Fibroblast of mammary gland (primary cell): ENCODE measurements at places on chromosomes 1 and 21.

GRCh38 chr1:2046174-2046917, 3.9 kb upstream of the PRKCZ start:
- DNase-seq, result peak; percentile 2

DNA sequence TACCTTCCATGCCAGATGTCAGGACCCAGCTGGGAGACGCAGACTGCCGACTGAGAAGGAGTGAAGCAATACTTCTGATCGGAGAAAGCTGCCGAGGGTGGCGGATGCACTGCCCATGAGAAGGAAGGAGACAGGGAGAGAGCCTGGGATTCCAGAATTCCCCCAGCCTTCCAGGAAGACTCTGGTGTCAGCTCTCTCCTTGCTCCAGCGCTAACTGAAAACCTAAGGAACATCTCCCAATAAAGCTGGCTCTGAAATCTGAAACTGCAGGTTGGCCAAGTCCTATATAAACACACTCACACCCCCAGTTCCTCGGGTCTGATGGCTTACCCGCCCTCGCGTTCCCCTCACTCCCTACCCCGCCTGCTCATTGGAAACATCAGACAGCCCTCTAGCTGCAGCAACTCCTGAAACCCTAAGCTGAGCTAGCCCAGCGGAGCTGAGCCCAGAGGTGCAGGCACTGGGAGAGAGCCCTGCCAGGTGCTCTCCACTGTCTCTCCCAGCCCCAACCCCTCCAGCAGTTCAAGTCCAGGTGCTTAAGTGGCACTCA, 52.3 kb downstream of the PLEKHA6 start:
- peak; percentile 37 for DNase-seq

GRCh38 chr1:157696966-157697628, 3.5 kb downstream of the FCRL3 start:
- DNase-seq, result no peak

DNA sequence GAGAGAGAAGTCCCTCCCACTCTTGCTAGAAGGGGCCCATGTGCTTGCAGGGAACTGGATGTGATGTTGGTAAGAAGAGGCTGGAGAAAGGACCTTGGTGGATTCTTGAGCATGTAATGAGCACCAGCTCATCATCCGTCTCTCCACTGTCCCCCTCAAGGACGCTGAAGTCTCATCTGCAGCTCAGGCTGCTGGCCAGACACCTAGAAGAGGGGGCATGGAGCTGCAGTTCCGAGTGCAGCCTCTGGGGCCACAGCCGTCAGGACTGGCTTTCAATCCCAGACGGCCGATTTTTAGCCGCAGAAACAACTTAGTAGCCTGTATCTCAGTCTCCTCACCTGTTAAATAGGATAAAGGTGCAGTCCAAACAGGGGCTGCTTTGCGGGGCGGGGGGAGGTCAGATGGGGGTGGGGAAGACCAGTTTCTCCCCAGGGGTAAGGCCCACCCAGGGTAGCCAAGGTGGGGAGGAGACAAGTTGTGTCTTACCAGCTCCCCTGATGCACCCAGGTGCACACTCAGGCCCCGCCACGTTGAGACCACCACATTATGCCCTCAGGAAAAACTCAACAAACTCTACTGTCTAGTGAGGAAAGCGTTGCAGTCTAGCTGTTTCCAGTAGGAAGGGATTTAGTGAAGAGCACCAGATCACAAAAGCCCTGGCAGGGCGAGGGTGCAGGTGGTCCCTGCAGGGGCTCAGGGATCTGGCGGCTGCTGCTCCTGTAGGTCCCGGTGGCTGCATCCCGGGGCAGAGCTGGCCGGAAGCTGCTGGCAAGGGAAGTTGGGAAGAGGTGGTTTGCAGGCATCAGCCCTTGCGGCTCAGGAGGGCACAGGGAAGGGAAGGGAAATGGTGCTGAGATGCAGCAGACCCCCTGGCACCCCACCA, 29.5 kb downstream of the LDLRAP1 start:
- peak; percentile 50 for DNase-seq

- DNase-seq, result no peak
Measured at GRCh38 chr1:199452627-199453026, 574.9 kb upstream of the NR5A2 start.
